ENCODE measurements at places on chromosomes 7 and 10.

GRCh38 chr10:69060127-69060798, 27.6 kb upstream of the SRGN start:
- no peak for DNase-seq

DNA sequence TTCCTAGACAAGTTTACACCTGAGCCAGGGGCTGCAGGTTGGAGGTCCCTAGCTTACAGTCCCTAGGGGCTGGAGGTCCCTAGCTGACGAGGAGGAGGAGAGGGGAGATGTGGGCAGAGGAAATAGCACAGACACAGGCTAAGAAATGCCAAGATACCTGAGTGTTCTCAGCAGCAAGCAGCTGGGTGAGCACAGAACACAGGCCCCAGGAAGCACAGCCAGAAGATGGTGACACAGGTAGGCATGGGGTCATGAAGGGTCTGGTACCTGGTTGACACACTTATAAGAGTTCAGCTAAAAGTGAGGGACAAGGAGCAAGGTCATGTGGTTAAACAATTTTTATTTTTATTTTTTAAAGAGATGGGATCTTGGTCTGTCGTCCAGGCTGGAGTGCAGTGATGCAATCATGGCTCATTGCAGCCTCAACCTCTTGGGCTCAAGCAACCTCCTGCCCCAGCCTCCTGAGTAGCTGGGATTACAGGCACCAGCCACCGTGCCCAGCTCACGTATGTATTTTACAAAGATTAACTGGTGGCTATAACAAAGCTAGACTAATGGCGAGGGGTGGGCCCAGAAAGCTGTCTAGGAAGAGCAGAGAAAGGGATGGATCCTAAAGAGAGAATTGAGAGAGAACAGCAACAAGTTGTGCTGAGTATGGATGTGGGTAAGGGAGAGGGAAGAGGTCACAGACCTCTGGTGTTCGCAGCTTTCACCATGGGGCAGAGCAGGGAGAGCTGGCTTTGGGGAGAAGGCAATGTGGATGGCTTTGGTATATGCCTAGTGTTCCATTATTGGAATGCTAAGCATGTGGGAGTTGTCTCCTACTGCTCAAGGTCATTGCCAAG, 140.3 kb upstream of the KLF14 start:
- DNase-seq: no peak

DNA sequence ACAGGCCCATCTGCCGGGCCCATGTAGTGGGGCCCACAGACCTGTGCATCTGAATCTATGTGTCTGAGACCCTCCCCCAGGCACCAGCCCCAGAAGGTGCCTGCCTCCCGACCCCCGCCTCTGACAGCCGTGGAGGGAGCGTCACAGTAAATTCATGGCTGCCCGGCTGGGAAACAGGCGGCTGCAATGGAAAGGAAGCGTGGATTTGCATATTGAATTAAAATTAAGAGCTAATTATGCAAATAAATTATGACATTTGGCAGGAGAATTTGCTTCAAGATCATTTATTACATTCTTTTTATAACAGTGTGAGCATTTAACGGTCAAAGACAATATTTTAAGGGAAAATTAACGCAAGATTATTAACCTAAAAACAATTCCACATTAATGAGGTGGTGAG, 92.3 kb downstream of the HIF1AN start:
- no peak for DNase-seq

- DNase-seq: no peak
Observed at GRCh38 chr10:111146025-111146640, 69.3 kb downstream of the ADRA2A start.

GRCh38 chr10:96614515-96614914, 27.7 kb upstream of the TM9SF3 start:
- peak; percentile 63 for DNase-seq

GRCh38 chr10:71270301-71271220, 48.5 kb upstream of the SLC29A3 start:
- peak; percentile 86 for DNase-seq

DNA sequence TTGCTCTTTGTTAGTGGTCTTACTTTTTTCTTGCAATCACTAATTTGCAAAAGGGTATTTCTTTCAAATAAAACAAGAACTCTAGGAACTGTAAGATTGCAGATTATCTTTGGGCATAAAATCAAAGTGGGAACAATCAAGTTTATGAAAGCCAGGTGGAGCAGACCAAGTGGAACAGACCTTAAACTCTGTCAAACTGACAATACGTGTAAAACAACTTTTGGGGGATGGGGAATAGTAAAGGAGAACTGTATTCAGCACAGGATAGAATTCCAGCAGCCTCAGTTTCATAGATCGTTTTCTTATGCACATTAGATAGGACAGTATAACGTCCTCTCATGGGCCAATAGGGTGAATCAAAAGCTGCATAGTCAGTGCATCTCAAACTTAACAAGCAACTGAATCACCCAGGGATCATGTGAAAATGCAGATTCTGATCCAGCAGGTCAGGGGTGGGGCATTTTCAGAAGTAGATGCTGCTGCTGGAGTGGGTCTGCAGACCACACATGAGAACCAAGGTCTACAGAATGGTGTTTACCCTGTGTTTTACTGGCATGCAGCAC, 120.7 kb downstream of the PIP4K2A start:
- DNase-seq: no peak

GRCh38 chr10:13340068-13340467, 8.0 kb downstream of the SEPHS1 start:
- no peak for DNase-seq

DNA sequence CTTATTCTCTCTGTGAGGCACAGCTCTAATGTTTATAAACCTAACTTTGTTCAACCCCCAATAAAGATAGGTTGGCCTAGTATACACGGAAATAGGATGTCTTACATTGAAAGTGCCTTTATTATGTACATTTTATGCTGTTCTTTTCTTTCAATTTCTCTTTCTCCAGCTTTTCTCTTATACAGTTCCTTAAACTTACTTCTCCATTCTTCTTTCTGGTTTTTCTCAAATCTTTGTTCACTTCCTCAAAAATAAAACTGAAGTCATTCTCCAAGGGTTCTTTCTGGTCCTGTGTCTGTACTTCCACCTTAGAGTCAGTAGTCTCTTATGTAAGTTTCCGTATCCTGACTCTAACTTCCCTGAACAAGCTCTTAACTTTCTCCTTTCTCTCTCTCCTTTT, 29.2 kb upstream of the NAMPT start:
- DNase-seq: no peak

All from GM03348 (cell line).